Fibroblast of the aortic adventitia (primary cell): ENCODE measurements at places on chromosomes 11 and 22. TPM values are rescaled to one million over a fixed set of nuclear protein-coding genes. Genes with fewer than 3 reads are reported as not detected.

Gene SNX32
- total RNA-seq = 1.6 and 3.3 TPM in 2 replicates

DNA sequence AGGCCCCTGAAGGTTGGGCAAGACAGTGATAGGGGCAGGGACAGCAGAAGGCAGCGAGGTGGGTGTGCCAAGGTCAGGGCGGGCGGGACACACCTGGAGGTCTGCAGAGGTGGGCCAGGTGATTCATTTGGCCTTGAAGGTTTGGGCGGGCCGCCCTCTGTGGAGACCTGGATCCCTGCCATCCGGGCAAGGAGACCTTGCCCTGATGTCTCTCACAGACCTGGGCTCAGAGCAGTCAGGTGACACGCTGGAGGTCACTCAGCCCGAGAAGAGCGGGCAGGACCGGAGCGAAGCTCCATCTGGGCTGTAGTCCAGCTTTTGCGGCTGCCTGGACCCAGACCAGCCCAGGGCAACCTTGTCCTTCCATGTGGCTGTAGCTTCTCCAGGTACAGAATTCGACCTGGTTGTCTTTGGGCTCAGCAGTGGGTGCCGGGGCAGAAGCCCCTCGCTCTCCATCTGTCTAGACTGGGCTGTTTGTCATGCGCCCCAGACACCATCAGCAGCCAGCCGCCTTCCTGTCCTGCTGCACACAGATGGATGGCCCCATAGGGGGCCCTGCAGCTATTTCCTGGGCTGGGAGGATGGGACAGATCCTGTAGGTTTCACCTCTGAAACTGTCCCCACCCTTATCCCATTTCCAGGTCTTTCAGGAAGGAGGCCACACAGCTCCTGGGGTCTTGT lies 3.1 kb downstream of the MRGPRG start:
- DNase-seq = no peak

Gene HTR3A
- not detected in 2 replicates for total RNA-seq

Gene KDELR3
- 22.1 and 183 TPM in 2 replicates for total RNA-seq

- no peak for DNase-seq
Measured at GRCh38 chr22:39087881-39088684, 9.0 kb upstream of the APOBEC3H start.

Gene OAF
- 39.4 and 58.6 TPM in 2 replicates for total RNA-seq

DNA sequence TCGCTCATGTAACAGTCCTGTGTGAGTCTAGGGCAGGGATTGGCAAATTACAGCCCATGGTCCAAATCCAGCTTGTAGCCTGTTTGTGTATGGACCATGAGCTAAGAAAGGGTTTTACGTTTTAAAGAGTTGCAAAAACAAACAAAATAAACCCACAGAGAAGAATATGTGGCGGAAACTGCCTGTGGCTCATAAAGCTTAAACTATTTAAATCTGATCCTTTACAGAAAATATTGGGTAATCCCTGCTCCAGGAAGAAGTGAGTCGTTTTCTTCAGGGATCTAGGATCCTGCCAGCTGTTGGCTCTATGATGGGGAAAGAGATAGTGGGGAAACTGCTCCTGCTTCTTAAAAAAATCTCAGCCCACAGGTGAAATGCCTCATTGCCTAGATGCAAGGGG lies 3.4 kb upstream of the OR6Q1 start:
- DNase-seq = peak; percentile 55

GRCh38 chr22:49157529-49158339 lies 669.9 kb downstream of the BRD1 start:
- no peak for DNase-seq

Gene TSPAN18
- under 0.01 and 0.49 TPM in 2 replicates for total RNA-seq

DNA sequence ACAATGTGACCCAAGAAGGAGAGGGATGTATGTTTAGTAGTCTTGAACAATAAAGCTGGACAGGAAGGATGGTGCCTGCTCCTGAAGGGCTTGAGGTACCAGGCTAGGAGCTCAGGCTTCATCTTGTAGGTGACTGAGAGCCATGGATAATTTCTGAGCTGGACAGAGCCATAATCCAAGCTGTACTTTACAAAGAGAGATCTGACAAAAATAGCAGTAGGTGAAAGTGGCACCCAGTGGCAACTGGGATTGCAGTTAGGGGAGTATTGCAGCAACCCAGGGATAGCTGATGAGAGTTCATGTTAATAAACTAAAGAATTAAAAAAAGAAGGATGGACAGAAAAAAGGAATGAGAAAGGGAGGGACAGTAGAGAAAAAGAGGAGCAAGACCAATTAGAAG lies 7.4 kb downstream of the XRRA1 start:
- DNase-seq = no peak

GRCh38 chr11:17479284-17480214 lies 2.9 kb upstream of the ABCC8 start:
- DNase-seq = peak; percentile 17

Gene PC
- total RNA-seq = 12.7 and 21.5 TPM in 2 replicates

DNA sequence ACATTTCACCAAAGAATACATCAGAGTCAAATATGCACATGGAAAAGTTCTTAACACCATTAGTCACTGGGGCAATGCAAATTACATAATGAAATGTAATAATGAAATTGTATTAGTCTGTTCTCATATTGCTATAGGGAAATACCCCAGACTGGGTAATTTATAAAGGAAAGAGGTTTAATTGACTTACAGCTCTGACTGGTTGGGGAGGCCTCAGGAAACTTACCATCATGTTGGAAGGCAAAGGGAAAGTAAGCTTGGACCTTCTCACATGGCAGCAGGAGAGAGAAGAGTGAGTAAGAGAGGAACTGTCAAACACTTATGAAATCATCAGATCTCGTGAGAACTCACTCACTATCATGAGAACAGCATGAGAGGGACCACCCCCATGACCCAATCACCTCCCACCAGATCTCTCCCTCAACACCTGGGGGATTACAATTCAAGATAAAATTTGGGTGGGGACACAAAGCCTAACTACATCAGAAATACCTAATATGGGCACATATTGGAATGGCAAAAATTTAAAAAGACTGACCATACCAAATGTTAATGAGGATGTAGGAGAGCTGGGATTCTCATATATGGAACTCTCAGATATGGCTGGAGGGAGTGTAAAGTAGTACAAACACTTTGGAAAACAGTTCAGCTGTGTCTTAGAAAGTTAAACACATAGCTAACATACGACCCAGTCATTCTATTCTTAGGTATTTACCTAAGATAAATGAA lies 65.1 kb upstream of the CD44 start:
- DNase-seq = no peak

GRCh38 chr11:72471005-72471898 lies 36.9 kb upstream of the CLPB start:
- DNase-seq = peak; percentile 78

Gene CARD16
- total RNA-seq = 5.3 and 11.5 TPM in 2 replicates

Gene CYP2D6
- not detected in 2 replicates for total RNA-seq

DNA sequence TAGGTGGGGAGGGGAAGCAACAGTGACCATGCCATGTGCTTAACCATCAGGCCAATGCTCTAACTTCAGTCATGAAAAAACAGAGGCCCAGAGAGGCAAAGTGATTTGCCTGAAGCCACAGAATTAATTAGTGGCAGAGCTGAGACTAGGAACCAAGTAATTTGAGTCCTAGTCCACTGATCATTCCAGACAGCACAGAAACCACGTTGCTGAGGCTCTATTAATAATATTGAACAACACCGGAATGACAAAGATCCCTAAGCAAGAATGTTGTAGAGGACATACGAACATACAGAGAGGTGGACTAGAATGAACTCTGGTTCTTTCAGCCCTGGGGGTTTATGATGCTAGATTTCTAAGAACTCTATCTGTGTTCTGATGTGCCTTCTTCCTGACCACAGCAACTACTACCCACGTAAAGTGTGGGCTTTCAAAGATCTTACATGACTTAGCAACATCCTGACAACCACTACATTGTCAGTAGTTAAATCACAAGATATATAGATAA lies 92.3 kb downstream of the GAB2 start:
- no peak for DNase-seq

- DNase-seq = no peak
Measured at GRCh38 chr11:24651873-24652272, 155.0 kb downstream of the LUZP2 start.

GRCh38 chr22:37819105-37819433 lies 4.1 kb upstream of the GALR3 start:
- no peak for DNase-seq

GRCh38 chr11:106670069-106670468 lies 348.2 kb downstream of the GUCY1A2 start:
- DNase-seq = no peak

DNA sequence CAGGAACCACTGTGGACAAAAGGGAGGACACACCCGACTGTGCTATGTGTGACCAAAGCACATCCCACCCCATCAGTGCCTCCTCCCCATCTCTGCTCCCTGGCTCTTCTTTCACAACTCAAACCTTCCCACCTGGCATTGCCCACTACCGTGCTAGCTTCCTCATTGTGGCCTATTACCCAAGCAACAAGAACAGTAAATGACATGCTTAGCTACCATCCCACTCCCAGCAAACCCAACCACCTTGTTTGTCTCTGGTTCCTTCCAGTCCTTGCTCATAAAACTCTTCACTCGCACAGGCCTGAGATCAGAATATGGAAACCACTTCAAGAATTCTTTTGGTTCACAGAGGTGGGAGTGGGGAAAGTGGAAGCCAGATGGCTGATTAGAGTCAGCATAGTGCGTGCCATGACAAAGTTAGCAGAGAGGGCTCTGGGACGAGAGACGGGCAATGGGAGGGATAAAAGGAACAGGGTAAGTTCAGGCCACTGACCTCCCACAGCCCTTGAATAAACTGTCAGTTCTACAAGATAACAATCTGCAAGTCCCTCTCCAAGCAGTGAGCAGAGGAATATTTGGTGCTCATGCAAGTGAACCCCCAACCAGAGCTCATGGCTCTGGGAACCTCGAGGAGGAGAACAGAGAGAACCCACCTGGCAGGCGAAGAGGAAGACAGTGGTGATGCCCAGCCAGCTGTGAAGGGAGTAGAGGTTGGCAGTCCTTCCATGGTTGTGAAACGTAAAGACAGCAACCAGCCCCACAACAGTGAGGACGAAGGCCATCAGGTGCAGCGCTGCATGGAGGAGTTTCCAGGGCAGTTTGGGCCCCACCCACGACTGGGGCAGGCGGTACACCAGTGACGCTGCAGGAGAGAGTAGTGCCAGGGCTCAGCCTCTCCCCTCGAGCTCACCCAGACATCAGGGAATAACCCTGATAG lies 8.3 kb downstream of the CYB561A3 start:
- DNase-seq = no peak

GRCh38 chr11:114909866-114910265 lies 231.5 kb downstream of the NXPE2 start:
- no peak for DNase-seq

Gene OR2AG1
- total RNA-seq = not detected in 2 replicates

Gene ADAMTS15
- 8.6 and 30.8 TPM in 2 replicates for total RNA-seq

DNA sequence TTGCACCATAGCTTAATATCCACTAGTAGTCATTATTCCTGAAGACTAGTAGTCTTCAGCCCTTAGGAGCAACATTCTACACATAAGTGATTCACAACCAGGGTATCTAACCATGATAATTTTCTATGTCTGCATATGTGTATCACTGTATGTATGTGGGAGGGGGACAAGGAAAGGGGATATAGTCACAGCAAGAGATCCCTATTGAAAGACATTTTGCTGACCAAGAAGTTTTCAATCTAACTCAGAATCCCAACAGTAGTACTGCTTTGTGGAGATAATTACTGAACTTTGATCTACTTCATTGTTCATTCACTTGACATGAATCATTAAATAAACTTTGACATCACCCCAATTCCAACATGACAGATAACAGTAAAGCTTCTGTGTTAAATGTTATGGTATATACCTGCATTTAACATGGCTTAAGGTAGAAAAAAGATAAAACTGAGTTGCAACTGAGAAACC lies 10.3 kb downstream of the PIK3C2A start:
- DNase-seq = no peak

DNA sequence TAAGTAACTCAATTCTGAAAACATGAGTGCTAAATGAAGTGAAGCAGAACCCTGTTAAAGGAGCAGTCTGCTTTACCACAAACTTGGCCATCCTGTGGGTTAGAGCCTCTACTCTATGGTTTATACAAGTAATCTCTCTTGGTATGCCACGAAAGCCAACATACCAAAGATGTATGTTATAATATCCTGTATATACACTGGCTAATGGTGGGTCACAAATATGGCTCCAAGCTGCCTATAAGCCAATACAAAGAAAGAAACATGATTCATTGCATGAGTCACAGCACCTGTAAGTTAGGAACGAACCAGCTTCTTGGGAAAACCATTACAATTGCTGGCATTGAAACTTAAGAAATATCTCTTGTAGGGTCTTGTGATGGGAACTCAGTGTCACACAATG lies 16.1 kb downstream of the XRRA1 start:
- DNase-seq = peak; percentile 58

Gene CARNS1
- total RNA-seq = 0.09 and 0.16 TPM in 2 replicates

DNA sequence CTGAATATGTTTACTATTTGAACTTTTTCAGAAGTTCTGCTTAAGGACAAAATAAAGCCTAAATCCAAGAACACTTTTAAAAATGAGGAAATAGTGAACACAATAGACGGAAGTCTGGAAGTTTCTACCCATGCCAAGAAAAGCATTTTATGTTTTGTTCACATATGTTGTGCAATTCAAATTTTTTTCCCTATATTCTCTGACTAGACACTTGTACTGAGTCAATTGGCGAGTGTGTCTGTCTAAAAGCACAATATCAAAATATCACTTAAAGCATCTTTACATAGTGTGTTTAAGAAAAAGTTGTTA lies 29.2 kb downstream of the INCENP start:
- DNase-seq = peak; percentile 44

DNA sequence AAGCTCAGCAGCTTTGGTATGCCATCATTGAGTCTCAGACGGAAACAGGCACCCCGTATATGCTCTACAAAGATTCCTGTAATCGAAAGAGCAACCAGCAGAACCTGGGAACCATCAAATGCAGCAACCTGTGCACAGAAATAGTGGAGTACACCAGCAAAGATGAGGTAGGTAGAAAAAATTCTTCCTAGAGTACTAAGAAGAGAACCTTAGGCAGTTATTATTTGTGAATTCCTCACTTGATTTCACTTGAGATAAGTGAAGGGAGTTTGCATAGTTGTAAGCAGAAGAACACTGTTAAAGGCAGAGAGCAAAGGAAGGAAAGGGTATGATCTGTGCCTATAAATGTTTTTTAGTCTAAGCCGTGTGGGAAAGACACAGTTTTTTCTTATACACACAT lies 28.6 kb downstream of the RRM1 start:
- DNase-seq = no peak

GRCh38 chr11:99911116-99911515 lies 776.0 kb upstream of the ARHGAP42 start:
- no peak for DNase-seq

- DNase-seq = no peak
Measured at GRCh38 chr11:101612481-101612880, 28.7 kb upstream of the TRPC6 start.

DNA sequence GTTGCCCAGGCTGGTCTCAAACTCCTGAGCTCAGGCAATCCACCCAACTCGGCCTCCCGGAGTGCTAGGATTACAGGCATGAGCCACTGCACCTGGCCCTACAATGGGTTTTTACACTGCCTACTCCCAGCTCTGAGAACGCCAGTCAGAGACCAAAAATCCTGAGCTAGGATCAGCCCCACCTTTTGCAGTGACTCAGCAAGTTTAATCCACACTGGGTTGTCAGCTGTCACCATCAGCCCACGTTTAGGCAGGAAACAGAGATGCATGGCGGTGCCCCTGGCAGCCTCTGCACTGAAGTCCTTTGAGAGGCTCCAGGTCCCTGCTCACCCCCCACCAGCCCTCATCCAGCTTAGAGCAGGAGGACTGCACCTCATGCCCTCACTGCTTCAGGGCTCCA lies 117.6 kb downstream of the ARHGAP8 start:
- DNase-seq = peak; percentile 30

Gene MUC5AC
- total RNA-seq = under 0.01 TPM in 1 of 2 replicates, not detected in the other

Gene OR5B21
- not detected in 2 replicates for total RNA-seq
